Left renal cortex interstitium (tissue), 4 donors: ENCODE measurements at places on chromosomes 3 and 15. TPM values are rescaled to one million over a fixed set of nuclear protein-coding genes. Genes with fewer than 3 reads are reported as not detected.

The ALDH1L1 gene
- 49.0 TPM for polyA plus RNA-seq

The DNAH12 gene
- 0.89 TPM for polyA plus RNA-seq

DNA sequence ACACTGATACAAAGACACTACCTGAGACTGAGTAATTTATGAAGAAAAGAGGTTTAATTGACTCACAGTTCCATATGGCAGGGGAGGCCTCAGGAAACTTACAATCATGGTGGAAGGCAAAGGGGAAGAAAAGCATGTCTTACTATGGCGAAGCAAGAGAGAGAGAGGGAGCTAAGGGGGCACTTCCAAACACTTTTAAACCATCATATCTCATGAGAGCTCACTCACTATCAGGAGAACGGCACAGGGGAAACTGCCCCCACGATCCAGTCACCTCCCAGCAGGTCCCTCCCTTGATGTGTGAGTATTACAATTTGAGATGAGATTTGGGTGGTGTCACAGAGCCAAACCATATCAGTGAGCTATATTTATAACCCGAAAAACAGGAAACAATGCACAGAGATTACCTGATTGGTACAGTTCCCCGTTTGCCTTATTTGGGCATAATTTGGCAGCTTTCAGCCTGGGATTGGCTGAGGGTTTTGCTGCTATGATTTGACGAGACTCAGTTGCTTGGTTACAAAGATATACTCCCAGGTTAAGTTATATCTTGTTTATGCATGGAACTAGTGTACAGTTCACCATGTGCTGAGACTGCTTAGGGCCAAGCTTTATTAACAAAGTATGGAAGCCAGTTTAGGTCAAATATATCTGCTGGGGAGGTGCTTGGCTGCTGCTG is 184.2 kb downstream of the NR2F2 start:
- DNase-seq: no peak

The LRRC49 gene
- polyA plus RNA-seq: 18.9 TPM

The SLC12A8 gene
- polyA plus RNA-seq: 5.3 TPM

- DNase-seq: no peak
These were observed 536.7 kb downstream of the SOX2 start for GRCh38 chr3:182248349-182248880.

DNA sequence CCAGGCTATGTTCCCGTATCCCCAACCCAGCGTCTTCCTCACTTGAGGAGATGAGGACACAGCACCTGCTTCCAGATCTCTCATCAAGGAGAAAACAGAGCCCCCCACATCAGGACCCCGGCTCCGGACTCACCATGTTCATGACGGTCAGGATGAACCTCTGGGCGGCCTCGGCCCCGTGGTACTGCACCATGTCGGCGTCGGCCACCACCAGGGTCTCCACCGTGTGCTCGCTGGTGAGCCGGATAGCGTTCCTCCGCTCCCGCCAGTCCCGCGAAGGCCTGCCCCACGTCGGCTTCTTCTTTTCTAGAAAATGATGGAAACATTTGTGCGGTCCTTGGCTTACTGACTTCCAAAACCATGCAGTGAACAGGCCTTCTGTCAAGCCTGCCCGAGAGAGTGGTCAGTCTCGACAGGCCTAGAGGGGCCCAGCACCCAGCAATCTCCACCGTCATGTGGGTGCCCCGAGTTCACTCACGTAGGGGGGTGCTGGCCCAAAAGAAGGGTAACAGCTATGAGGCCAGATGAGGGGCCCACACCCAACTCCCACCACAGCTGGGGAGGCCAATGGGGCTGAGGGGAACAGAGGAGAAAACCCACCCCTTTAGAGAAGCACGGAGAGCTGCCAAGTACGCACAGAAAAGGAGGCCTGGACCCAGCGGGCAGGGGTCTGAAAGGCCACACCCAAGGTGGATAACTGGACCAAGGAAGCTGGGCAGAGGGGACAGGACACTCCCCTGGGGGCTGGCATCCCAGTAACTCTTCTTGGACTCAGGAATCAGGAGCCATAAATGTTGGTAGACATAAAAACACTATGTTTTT is 60.5 kb downstream of the ADAMTS17 start:
- DNase-seq: no peak

DNA sequence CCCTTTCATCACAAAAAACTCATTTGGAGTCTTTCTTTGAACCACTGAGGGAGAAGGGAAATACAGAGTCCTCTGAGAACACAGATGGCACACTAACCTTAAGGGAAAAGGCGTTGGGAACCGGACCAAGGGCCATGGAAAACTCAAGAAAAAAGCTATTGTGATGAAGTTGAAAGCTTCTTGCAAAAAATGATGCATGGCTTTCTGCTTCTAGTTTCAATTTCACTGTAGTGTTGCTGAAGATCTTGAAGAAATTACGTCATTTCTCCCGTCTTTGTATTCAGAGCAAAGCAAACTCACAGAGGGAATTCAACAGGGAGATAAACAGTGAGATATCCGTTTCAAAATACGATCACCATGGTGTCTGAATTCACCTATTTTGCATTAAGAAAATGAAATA is 642.3 kb upstream of the ADAMTS9 start:
- DNase-seq: no peak

GRCh38 chr3:113541519-113541918 is 9.2 kb downstream of the SIDT1 start:
- no peak for DNase-seq

DNA sequence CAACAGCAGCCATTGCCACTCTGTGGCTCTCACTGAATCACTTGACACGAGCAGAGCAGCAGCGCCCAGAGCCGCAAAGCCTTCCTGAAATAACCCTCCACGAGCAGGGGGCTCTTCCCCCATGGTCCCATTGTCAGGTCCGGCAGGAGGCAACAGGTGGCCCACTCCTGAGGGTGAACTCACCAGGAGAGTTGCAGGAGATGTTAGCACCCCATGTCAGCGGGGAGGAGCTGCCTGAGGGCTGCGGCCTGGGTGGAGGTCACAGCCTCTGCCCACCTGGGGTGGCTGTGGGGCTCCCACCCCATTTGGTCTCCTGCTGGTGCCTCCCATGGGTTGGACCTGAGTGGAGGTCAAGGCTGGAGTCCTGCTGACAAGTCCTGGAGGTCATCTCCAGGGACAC is 12.3 kb upstream of the C3orf22 start:
- DNase-seq: no peak

DNA sequence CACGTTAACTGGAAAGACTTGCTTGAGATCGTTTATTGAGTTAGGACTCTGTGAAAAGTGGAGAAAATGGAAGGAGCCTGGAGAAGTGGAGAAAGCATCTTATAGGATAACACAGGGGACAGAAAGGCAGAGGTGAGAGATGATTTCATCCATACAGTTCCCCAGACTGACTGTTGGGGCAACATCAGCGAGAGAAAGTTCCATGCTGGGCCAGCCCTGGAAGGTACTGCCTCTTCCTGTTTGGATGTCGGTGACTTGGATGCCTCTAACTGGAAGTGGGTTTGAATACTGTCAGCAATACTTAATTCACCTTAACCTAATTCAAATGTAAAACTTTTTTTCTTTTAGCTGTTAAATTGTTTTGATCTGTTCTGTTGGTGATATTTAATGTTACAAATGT is 32.3 kb downstream of the ATP13A5 start:
- no peak for DNase-seq

GRCh38 chr3:123480428-123480827 is 31.5 kb upstream of the ADCY5 start:
- DNase-seq: no peak

The ZKSCAN7 gene
- 19.1 TPM for polyA plus RNA-seq

DNA sequence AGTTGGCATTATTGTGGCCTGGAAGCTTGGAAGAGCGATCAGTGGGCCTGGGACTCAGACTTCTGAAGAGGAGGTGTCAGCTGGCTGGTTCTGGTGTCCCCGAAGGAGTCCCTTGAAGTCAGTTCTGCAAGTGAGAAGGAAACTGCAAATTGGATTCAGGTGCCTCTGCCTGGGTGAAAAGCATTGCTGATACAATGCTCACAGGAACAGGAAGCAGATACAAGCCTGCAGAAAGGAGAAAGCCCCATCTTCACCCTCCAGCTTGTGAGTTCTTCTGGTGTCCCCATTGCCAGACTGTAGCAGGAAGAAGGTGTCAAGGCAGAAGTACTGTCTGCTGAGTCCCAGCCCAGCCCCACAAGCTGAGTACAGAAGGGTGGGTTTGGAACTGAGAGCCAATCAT is 271.3 kb downstream of the PLOD2 start:
- DNase-seq: no peak

DNA sequence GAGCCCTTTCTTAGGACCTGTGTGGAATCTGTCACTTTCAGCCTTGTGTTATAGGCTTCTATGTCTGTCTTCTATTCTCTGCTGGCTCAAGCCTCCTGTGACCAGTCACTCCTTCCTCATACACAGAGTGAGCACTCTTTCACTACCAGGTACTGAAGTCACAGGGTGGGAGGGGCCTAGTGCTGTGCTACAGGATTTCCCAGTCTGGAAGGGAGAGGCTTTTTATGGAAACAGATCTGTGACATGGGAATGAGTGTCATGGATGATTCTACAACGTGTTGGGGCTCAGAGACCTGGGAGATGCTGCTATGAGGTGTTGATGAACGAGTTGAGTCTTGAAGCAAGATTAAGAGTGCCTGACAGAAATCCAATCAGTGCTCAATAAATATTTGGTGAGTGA is 100.5 kb downstream of the PDCD6IP start:
- no peak for DNase-seq

DNA sequence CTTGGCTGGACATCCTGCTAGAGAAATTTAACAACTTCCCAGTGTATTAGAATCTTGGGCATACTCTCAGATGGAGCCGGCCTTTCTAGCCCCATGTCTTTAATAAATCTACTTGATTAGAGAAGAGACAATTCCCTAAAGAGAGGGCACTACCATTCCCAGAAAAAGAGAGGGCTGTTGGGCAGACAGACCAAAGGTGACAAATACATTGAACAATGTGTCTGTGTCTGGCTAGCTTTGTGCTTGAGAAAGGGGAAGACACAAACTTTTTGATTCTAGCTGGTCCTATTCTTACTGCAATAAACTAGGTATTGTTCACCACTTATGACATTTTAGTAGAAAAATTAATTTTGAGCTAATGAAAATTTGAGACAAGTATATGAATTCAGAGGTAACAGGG is 57.7 kb downstream of the DUT start:
- DNase-seq: no peak

The PHC3 gene
- polyA plus RNA-seq: 33.1 TPM

The MELTF gene
- polyA plus RNA-seq: 2.6 TPM
